Endothelial cell of umbilical vein (primary cell): ENCODE measurements at places on chromosomes 13 and 19. TPM values are rescaled to one million over a fixed set of nuclear protein-coding genes. Genes with fewer than 3 reads are reported as not detected.

RGL3 gene
- 0.23 and 0.56 TPM in 2 replicates for polyA plus RNA-seq

CCDC61 gene
- 9.6 and 10.3 TPM in 2 replicates for polyA plus RNA-seq

ATP1A3 gene
- polyA plus RNA-seq = 0.03 TPM in 1 of 2 replicates, not detected in the other

UBE2L5 gene
- polyA plus RNA-seq = not detected in 2 replicates

TMEM221 gene
- 0.06 and 0.08 TPM in 2 replicates for polyA plus RNA-seq

KRTDAP gene
- not detected in 2 replicates for polyA plus RNA-seq

CKM gene
- not detected in 2 replicates for polyA plus RNA-seq

CPB2 gene
- not detected in 2 replicates for polyA plus RNA-seq

LILRB4 gene
- polyA plus RNA-seq = not detected in 2 replicates

SLITRK1 gene
- not detected in 2 replicates for polyA plus RNA-seq

ZNF726 gene
- 2.5 and 3.8 TPM in 2 replicates for polyA plus RNA-seq

GRCh38 chr19:42370626-42371175 is 19.4 kb downstream of the CNFN start:
- H3K36me3 ChIP-seq = peaks cover 7% of the 10 kb centered on the region
- peak; percentile 16 for DNase-seq
- H3K27ac ChIP-seq = no peak overlapping the region

- H3K27ac ChIP-seq = no peak overlapping the region
- H3K4me3 ChIP-seq = peak overlapping the region; percentile 57
- H3K36me3 ChIP-seq = no peaks in the 10 kb centered on the region
- H3K27me3 ChIP-seq = no peaks in the 10 kb centered on the region
Observed at GRCh38 chr19:20051841-20052768, 12.8 kb upstream of the ZNF682 start.

- no peak overlapping the region for H3K4me3 ChIP-seq
- H3K4me1 ChIP-seq = no peaks in the 10 kb centered on the region
- no peak overlapping the region for H3K27ac ChIP-seq
- DNase-seq = no peak
Observed at GRCh38 chr13:97002581-97002980, 8.3 kb upstream of the OXGR1 start.

GRCh38 chr13:85995788-85996418 is 196.7 kb upstream of the SLITRK6 start:
- H3K27me3 ChIP-seq = no peaks in the 10 kb centered on the region
- H3K27ac ChIP-seq = no peak overlapping the region
- no peak overlapping the region for H3K4me3 ChIP-seq
- no peaks in the 10 kb centered on the region for H3K36me3 ChIP-seq

DNA sequence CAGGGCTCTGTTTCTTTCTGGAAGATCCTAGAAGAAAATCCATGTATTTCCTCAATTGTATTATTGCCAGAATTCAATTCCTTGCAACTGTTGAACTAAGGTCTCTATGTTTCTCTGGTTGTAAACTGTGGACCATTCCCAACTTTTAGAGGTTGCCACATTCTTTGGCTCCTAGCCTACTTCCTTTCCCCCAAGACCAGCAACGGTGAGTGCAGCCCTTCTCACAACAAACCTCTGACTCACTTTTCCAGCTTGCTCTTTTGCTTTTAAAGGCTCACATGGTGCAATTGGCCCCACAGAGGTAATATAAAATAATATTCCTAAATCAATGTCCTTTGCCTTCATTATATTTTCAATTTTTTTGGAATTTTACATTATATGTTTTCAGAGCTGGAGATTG is 371.3 kb downstream of the SLITRK5 start:
- DNase-seq = no peak
- no peak overlapping the region for H3K4me3 ChIP-seq
- H3K27ac ChIP-seq = no peak overlapping the region
- no peaks in the 10 kb centered on the region for H3K36me3 ChIP-seq
- no peaks in the 10 kb centered on the region for H3K27me3 ChIP-seq

DNA sequence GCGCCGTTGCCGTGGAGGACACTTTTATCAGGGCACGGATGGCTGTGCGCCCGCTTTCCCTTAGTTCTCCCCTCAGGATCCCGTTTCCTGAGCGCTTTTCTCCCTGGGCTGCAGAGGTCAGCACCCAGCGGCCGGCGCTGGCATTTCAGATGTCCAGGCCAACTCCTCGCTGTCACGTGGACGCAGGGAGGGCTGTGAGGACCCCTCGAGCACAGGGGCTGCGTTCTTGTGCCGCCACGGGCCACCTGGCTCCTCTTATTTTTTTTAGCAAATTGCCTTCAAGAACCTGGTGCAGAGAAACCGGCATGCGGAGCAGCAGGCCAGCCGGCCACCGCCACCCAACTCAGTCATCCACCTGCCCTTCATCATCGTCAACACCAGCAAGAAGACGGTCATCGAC is 22.3 kb downstream of the ATP4B start:
- no peaks in the 10 kb centered on the region for H3K27me3 ChIP-seq
- H3K4me1 ChIP-seq = no peaks in the 10 kb centered on the region
- no peak overlapping the region for H3K4me3 ChIP-seq
- H3K27ac ChIP-seq = no peak overlapping the region
- H3K36me3 ChIP-seq = peaks cover 61% of the 10 kb centered on the region

GRCh38 chr13:21405309-21405708 is 53.8 kb downstream of the ZDHHC20 start:
- no peaks in the 10 kb centered on the region for H3K36me3 ChIP-seq
- H3K27ac ChIP-seq = no peak overlapping the region
- no peak for DNase-seq
- H3K4me1 ChIP-seq = peaks cover 17% of the 10 kb centered on the region
- H3K27me3 ChIP-seq = no peaks in the 10 kb centered on the region

- peaks cover 18% of the 10 kb centered on the region for H3K4me1 ChIP-seq
- no peaks in the 10 kb centered on the region for H3K36me3 ChIP-seq
- H3K4me3 ChIP-seq = no peak overlapping the region
- DNase-seq = peak; percentile 28
- H3K27ac ChIP-seq = peak overlapping the region; percentile 57
Observed at GRCh38 chr13:59086147-59086546, 1077.6 kb downstream of the DIAPH3 start.

DNA sequence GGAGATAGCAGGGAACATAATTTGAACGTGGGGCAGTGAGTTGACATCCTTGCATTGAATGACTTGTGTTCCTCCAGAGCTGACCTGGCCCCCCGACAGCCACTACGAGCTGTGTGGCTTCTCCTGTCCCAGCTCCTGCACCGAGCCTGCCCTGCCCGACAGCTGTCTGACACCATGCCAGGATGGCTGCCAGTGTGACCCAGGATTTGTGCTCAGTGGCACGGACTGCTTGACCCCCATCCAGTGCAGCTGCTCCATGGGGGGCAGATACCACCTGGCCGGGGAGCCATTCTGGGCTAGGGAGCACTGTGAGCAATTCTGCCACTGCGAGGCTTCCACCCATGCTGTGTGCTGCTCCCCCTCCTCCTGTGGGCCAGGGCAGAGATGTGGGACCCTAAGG is 29.2 kb upstream of the FXYD3 start:
- peaks cover 2% of the 10 kb centered on the region for H3K27me3 ChIP-seq
- H3K36me3 ChIP-seq = no peaks in the 10 kb centered on the region
- no peak overlapping the region for H3K4me3 ChIP-seq
- H3K27ac ChIP-seq = no peak overlapping the region

GRCh38 chr13:41418027-41418426 is 39.3 kb upstream of the RGCC start:
- no peaks in the 10 kb centered on the region for H3K27me3 ChIP-seq
- no peaks in the 10 kb centered on the region for H3K4me1 ChIP-seq
- peak; percentile 72 for DNase-seq
- no peak overlapping the region for H3K27ac ChIP-seq
- no peaks in the 10 kb centered on the region for H3K36me3 ChIP-seq
- H3K4me3 ChIP-seq = no peak overlapping the region

DNA sequence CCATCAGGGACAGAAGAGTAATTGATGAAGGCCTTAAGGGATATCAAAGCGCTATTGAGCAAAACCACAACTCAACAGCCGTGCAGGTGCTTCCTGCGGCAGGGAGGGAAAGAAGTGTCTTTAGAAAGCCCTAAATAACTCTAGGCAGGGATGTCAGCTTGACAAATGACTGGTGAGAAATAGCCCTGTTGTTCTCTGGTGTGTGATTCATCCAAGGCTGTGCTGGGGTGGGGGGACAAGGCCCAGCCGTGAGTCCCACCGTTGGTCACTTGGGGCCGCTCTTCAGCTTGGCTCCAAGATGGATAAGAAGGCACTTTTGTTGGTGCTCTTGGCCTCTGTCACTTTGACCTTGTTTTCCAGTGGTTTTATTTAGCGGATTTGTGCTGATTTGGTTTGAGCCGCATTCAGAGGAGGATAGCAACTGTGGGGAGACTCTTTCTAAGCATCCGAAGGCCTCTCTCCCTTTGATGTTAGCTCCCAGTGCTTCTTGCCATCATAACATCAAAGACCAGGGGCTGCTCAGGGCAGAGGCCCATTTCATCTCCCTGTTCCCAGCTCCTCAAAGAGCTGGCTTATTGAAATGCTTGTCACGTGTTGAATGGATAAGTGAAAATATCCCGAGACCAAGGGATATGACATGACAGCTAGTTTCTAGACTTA is 130.3 kb upstream of the SERP2 start:
- H3K27me3 ChIP-seq = no peaks in the 10 kb centered on the region
- peak; percentile 92 for DNase-seq
- H3K4me1 ChIP-seq = peaks cover 11% of the 10 kb centered on the region
- H3K27ac ChIP-seq = peak overlapping the region; percentile 69
- H3K36me3 ChIP-seq = no peaks in the 10 kb centered on the region
- no peak overlapping the region for H3K4me3 ChIP-seq

DNA sequence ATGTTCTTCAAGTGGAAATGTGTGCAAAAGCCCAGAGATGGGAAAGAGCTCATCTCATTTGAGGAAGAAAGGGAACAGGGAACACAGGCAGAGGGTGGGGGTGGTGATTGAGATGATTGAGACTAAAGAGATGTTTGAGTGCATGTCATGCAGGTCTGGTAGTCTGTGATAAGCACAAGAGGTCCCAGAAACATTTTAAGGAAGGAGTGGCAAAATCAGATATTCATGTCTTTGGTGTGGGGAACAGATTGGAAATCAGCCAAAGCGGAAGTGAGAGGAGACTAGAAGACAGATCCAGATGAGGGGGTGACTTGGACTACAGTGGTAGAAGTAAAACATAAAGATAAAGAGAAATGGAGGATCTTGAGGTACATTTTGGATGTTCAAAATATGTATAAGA is 39.4 kb upstream of the DACH1 start:
- H3K4me1 ChIP-seq = no peaks in the 10 kb centered on the region
- H3K36me3 ChIP-seq = no peaks in the 10 kb centered on the region
- DNase-seq = no peak
- H3K27ac ChIP-seq = no peak overlapping the region

DNA sequence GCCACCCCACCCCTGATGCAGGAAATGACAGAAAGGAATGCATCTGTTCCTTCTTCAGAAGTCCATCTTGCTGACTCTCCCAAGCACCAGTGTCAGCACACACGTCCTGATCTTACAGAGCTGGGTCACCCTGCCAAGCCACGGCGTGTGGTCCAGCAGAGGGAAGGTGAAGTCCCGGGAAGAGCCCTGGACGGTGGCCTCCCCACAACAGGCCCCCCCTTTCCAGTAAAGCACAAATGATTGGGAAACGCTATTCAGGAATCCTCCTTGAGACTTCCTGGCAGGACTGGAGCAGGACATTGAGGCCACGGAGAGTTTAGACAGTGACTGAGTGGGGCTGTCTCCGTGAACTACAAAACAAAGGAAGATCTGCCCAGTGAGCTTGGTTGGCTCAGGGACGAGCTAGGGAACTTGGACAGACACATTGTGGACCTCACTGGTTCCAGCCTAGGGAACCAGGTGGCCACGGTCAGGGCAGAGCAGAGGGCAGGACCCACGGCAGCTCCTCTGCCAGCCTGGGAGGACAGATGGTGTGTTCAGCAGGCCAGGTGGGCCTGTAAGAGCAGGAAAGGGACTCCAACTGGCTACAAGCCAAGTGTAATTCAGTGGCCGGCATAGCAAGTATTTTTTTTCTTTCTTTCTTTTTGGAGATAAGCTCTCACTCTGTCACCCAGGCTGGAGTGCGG is 41.7 kb downstream of the ELL start:
- no peaks in the 10 kb centered on the region for H3K36me3 ChIP-seq
- peaks cover 19% of the 10 kb centered on the region for H3K4me1 ChIP-seq
- no peaks in the 10 kb centered on the region for H3K27me3 ChIP-seq
- no peak overlapping the region for H3K4me3 ChIP-seq
- H3K27ac ChIP-seq = no peak overlapping the region

DNA sequence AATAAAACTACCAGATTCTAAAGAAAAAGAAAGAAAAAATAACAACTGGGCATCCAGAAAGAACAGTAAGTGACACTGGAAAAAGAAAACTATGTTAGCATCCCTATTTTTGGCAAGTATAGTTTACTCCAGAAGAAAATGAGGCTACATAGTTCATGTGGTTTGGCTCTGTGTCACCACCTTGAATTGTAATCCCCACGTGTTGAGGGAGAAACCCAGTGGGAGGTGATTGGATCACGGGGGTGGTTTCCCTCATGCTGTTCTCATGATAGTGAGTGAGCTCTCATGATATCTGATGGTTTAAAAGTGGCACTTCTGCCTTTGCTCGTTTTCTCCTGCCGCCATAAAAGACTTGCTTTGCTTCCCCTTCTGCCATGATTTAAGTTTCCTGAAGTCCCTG is 76.9 kb downstream of the ITGBL1 start:
- no peak overlapping the region for H3K27ac ChIP-seq
- no peaks in the 10 kb centered on the region for H3K27me3 ChIP-seq
- no peaks in the 10 kb centered on the region for H3K36me3 ChIP-seq
- peaks cover 20% of the 10 kb centered on the region for H3K4me1 ChIP-seq

GRCh38 chr13:99105160-99105559 is 95.5 kb upstream of the UBAC2 start:
- no peak for DNase-seq
- no peaks in the 10 kb centered on the region for H3K36me3 ChIP-seq
- no peak overlapping the region for H3K27ac ChIP-seq
- no peaks in the 10 kb centered on the region for H3K4me1 ChIP-seq
- H3K4me3 ChIP-seq = no peak overlapping the region

DNA sequence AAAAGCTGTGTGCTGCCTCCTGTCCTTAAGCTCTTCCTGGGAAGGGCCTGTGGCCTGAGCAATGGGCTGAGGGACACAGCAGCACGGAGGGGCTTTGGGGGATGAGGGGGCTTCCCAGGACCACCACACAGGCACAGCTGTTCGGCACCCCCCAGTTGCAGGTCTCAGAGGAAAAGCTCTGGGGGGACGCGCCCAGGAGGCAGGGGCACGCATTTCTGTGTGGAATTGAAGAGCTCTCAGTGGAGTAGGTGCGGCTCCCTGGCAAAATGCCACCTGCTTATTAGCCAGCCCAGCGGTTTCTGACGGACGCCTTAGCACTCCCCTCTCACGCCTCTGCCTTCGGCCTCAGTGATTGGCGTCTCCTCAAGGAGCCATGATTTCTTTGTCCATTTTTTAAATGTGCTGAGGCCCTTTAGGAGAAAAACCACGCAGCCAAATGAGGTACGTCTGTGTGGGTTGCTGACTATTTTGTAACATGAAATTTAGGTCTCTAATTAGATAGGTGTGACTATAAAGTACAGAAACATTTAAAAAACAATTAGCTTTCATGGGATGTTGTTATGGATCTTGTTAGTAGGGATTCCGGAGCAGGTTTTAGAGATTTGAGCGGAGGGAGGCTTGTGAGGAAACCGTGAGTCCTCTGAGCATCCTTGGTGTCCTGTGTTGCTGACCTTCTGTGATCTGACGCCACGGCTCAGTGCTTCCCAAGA is 4.0 kb downstream of the MCF2L start:
- no peaks in the 10 kb centered on the region for H3K4me1 ChIP-seq
- H3K4me3 ChIP-seq = no peak overlapping the region
- no peak overlapping the region for H3K27ac ChIP-seq
- no peaks in the 10 kb centered on the region for H3K36me3 ChIP-seq
- DNase-seq = no peak
- H3K27me3 ChIP-seq = peaks cover 24% of the 10 kb centered on the region
